ENCODE measurements at places on chromosomes 13 and 19.

DNA sequence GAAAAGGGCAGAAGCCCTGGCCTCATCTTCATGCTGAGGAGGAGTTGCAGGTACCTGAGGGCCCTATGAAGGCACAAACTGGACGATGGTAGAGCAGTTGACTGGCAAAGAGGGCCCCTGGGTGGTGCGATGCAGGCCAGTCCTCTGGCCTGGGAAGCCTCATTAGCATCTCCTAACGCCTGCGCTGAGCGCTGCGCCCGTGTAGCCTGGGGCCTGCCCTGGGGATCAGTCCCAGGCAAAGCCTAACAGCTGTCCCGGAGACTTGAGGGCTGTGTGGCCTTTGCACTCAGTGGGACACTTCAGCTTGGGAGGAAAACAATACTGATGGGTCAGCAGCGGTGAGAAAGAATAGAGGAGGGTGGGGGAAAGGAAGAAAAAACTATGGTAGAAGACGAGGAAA is 187.7 kb downstream of the RAP2A start:
- no peak for DNase-seq

DNA sequence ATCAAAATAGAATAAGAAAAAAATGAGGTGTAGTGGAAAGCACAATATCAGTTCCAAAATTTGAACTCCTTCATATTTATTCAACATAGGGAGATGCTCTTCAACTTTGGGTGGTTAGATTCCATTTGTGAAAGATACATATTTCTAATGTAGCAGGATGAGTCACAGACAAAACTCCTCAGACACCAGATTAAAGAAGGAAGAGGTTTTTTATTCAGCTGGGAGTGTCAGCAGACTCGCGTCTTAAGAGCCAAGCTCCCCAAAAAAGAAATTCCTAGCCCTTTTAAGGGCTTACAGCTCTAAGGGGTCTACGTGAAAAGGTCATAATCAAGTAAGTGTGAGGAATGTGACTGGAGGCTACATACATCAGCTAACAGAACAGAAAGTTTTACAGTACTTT is 6.8 kb upstream of the ZNF765 start:
- no peak for DNase-seq

GRCh38 chr13:67792151-67792676 is 562.1 kb upstream of the PCDH9 start:
- DNase-seq = no peak

DNA sequence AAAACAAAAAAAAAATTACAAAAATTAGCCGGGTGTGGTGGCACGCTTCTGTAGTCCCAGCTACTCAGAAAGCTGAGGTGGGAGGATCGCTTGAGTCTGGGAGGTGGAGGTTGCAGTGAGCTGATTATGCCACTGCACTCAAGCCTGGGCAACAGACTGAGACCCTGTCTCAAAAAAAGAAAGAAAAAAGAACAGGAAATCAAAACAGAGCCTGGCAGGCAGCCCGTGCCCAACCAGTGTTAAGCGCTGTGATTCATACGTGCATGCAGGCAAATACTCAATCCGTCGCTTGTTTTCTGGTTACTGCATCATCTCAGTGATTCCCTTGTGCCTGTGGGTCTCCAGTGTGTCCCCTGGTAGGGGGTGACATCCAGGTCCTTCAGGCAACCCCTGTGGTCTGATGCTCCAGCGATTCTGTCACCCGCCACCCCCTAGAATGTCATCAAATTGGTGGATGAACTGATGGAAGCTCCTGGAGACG is 18.1 kb downstream of the DDX39A start:
- no peak for DNase-seq

DNA sequence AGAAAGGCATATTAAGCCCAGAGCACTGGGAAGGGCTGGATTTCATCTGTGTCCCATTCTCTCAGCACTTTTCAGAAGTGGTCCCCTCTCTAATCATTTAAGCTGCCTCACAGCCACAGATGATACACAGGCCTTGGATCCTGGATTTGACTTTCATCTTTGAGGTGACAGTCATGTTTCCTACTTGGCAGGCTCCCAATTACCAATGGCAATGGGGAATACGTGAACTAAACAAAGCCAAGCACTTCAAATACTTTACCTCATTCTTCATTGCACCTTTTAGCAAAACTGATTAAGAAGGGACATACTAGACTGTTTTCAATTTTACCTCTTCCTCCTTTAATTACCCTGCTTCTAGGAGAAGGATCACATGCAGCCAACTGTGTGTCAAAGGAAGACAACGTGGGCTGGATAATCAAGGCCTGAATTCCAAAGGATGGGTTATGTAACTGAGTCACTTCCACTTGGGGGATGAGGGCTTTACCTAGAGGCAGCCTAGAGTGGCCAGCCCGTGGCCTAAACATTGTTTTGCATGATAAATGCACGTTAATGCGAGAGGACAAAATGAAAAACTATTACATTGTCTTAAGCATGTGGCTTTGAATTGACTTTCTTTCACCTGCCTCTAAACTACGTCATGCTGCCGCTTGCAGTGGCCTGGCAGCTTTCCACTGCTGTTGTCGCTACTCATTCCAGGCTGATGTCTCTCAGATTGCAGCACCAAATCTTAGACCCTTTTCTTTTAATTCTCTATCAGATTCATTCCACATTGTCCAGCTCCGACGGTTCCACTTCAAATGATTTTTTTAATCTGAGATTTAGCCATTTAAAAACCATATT is 95.0 kb downstream of the KCTD12 start:
- no peak for DNase-seq

GRCh38 chr19:35559781-35560180 is 3.7 kb downstream of the ATP4A start:
- no peak for DNase-seq

GRCh38 chr19:2027361-2027760 is 11.8 kb upstream of the BTBD2 start:
- DNase-seq = no peak
